Choroid plexus epithelial cell (primary cell): ENCODE measurements at places on chromosomes 3 and 15.

GRCh38 chr3:31748281-31748932 lies 215.7 kb downstream of the STT3B start:
- DNase-seq: no peak

DNA sequence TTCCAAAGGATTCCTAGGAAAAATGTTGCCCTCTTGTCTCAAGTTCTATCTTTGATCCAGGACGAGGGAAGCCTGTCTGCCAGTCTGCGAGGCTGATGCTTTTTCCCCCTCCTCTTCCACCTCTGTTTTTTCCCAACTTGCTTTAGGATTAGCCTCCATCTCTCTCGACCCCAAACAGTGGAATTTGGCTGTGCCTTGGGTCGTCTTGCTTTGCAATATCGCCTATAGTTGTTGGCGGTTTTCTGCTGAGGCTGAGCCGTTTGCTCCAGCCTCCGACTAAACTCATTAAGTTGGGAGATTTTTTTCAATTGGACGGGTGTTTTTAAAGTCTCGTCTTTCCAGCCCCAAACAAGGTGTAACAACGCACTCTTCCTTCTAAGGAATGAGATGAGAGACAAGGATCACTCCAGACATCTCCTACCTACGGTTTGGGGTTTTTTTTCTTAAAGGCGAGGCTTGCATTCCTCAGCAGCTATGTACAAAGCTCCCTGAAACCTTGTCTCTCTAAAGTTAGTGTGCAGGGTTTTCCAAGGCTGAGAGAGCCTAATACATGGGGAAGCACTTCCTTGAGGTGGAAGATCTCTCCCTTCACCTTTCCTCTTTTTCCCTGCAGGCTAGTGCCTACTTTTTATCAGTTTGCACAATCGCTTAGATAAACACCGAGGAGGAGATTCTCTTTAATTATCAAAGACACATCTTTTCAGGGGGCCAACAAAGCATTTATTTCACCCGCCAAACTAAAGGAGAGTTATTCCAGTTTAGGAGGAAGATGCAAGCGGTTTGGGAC lies 4.8 kb upstream of the NR2F2 start:
- peak; percentile 81 for DNase-seq

DNA sequence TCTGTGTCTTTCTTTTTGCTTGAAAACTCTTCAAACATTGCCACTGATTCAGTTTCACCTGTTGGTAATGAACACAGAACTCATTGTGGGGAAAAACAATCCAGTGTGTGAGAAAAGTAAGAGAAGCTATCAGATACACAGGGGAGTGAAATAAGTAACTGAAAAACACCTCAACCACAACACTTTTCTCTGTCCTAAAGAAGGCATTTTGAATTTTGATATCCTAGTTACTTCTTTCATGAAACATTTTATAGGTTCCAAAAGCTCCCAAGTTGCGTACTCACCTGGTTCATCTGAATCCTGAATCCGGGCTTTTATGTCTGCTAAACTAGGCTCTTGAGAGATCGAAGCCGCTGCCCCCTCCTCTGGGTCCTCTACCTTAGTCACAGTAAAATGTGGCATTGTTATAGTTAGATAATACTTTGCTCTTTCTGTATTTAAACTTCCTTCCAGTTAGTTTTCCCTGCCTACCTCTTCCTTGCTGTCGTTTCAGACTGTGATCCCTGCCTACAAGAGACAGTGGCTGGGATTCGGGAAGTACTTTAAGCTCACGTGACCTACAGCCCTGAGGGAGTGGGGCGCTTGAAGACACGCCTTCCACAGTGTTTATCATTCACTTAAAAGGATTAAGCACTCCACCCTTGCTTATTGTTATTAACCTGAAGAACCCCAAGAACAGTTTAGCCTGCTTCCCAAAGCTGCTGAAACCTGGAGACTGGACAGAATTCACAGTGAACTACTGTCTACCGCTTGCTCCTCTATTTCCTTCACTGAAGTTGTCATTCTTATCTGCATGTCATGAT lies 19.1 kb downstream of the SLC12A6 start:
- peak; percentile 74 for DNase-seq

DNA sequence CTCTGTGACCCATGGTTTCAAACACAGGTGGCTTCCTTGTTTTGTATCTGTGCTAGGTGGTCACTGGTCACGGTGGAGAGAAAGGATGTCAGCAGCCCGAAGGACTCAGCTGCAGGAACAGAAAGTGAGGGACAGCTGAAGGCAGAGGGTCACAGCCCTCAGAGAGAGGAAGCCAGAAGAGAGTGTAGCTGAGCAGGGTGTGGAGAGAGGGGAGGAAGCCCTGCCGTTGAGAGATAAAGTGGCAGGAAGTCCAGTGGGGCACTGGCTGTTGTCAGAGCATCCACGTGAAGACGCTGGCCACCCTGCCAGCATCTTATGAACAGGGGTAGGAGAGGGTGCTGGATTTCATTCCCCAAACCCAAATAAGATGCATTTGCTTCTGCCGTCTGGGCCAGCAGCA lies 36.9 kb downstream of the LIMD1 start:
- no peak for DNase-seq

DNA sequence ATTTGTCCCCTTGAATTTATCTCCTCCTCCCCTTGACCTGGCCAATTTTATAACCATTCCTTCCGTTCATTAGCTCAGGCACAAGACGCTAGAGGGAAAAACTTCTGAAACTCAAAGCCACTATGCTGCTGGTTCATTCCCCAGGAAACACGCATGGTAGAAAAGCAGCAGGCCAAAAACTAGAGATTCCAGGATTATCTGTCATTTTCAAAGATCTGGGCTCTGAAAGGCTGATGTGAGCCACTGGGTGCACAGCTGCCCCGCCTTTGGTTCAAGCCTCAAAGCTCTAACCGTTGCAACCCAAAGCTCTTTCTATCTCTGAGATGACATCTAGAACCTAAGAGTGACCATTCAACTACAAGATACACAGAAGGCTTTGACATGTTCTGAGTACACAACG lies 6.1 kb downstream of the ANP32A start:
- DNase-seq: no peak

DNA sequence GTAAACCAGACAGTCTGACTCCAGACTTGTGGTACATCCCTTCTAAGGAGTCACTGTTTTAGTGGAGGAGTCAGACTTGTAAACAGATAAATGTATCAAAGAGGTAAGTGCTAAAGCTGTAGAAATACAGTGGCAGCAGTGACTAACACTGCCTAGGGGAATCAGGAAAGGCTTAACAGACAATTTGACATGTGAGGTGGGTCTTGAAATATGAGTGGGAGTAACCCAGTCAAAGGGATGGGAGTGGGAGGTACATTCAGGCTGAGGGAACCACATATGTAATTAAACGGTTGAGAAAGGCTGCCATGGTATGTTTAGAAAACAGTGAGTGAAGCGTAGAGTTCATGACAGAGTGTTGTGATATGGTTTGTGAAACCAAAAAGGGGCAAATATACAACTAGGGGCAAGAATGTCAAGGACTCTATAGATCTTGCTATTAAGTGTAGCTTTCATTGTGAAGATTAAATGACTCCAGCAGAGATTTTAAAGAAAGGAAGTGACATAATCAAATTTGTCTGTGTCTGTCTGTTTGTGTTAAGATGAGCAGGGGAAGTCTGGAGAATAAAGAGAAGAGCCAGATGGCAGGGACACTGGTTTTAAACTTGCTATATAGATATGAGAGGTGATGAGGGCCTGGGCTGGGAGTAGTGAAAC lies 11.2 kb upstream of the ALCAM start:
- peak; percentile 40 for DNase-seq

DNA sequence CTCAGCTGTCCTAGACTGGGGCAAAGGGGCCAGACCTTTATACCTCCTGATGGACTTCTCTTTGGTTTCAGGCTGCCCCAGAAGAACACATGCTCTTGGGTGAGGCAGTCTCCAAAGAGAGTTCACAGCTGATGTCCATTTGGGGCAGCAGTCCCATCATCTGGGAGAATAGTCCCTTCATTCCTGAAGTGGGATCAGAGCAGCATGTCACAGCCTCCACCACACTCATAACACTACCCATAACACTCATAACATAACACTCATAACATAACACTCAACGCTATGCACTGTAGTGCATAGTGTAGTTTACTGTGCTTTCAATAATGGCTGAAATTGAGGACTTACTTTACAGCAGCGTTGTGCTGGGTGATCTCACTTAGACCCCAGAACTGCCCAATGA lies 36.7 kb upstream of the PLCL2 start:
- no peak for DNase-seq

DNA sequence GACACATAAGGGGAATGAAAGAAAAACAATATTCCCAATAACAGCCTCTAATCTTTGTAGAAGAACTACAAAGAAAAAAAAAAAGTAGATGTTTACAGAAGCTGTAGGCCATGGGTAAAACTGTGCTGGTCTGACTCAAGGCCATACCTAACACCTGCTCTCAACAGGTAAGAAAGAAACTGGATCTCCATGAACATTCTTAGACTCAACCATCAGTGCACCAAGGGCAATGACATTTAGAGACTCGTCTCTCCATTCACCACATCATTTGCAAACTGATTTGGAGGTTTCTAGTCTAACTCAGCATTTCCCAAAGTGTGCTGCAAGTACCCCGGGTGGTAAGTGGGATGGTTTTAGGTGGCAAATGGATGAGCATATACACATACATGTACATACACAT lies 164.2 kb downstream of the FOXP1 start:
- no peak for DNase-seq

GRCh38 chr3:71146673-71147072 lies 436.9 kb downstream of the FOXP1 start:
- no peak for DNase-seq

DNA sequence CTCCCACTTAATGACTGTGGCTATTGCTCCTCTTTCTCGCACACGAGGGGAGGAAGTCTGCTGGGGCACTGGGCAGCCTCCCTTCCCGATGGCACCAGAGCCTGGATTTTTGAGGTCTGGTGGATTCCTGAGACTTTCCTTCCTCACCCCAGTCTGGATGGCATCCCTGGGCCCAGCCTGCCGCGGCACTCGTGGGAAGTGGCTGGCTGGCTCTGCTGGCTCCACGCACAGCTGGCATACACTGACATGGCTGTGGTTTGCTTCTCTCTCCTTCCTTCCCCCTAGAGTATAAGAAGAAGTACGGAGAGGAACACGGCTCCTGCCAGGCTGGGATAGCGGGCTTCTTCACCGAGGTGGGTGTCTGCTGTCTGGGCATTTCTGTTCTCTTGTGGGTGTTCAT lies 319.8 kb upstream of the LRRFIP2 start:
- DNase-seq: no peak

GRCh38 chr15:33985287-33985686 lies 17.0 kb downstream of the CHRM5 start:
- DNase-seq: peak; percentile 97

- DNase-seq: no peak
Observed at GRCh38 chr15:32778391-32779176, 60.8 kb downstream of the GREM1 start.

GRCh38 chr15:64694816-64695215 lies 80.6 kb downstream of the RBPMS2 start:
- DNase-seq: no peak

- peak; percentile 66 for DNase-seq
Observed at GRCh38 chr15:88878720-88879184, 16.6 kb downstream of the HAPLN3 start.

- DNase-seq: peak; percentile 79
Observed at GRCh38 chr3:113496924-113497323, 18.0 kb downstream of the SPICE1 start.

DNA sequence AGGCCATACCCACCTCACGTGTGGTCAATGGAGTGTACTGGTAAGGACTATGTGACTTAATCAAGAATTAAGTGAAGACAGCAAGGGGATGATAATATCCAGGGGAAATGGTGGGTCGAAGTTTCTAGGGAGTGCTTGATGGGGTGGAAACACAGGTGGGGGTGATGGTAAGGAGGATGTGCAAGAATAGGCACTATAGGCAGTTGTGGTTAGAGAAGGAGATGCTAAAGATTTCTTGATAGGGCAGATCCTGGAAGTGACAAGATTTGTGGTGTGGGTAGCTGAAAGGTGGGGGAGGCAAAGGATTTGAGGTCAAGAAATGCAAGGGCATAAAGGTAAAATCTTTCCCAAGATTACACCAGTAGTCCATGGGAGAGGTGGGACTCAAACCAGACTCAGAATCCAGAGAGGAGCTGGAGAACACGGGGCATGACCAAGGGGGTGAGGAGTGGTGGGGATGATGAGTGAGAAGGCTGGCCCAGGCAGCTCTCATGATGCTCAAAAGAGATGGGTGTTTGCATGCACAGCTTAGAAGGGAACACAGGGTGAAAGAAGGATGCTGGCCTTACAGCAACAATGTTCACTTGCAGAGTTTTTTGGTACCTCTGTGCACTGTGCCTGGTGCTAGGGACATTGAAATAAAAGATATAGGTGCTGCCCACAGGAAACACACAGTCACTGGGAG lies 78.4 kb downstream of the CCR1 start:
- no peak for DNase-seq

- DNase-seq: no peak
Observed at GRCh38 chr3:51874889-51875288, 512 bp downstream of the IQCF5 start.

- no peak for DNase-seq
Observed at GRCh38 chr15:89790661-89791060, 14.5 kb downstream of the MESP2 start.

GRCh38 chr15:89103481-89104171 lies 15.4 kb downstream of the ABHD2 start:
- no peak for DNase-seq

DNA sequence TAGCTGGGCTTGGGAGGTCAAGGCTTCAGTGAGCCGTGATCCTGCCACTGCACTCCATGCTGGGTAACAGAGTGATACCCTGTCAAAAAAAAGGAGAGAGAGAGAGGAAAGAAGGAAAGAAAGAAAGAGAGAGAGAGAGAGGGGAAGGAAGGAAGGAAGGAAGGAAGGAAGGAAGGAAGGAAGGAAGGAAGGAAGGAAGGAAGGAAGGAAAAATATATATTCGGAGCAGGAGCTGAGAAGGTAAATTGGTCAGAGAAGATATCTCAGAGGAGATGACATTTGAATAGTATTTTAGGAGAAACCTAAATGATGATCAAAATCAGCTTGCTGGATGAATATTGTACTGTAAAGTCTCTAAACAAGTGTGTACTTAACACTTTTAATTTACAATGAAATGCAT lies 633.1 kb downstream of the ZPLD1 start:
- no peak for DNase-seq

GRCh38 chr15:101128221-101129015 lies 123.4 kb downstream of the CHSY1 start:
- DNase-seq: peak; percentile 99

DNA sequence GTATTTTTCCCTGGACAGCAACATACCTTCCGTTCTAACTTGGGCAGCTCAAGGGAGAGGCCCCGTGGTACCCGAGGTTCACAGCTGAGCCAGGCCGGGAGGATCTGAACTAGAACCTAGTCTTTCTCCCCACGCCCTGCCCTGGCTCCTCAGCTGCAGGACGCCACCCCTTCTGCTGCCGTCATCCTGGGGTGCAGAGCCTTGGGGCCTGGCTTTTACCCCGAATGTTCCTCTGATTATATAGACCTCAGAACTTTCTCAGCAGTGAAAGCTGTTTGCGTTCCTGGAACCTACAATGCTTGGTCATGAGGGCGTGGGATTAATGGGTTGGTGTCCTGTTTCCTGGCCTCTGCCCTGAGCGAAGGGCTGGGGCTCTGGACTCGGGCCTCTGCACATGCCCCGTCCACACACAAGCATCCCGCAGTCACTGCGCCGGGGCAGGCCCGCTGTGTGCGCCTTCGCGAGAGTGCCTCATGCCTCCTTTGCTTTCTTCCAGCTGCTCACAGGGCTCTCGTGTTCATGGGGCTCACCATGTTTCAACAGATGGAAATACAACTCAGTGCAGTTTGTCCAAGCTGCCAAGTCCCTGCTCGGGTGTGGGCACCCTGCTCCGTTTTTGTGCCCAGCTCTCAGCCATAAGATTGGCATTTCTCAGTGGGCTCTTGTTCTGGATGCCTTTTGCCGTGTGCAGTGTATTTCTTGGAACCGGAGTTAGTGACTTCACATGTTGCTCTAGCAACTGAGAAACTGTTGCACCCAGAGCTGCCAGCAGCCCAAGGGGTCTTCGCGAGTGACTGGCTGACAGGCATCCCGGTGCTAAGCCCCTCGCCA lies 20.4 kb downstream of the SYNM start:
- no peak for DNase-seq
